ENCODE measurements at places on chromosomes 4 and X. TPM values are rescaled to one million over a fixed set of nuclear protein-coding genes. Genes with fewer than 3 reads are reported as not detected.

GRCh38 chr4:55512922-55513571, 33.7 kb downstream of the CLOCK start:
- no peak for DNase-seq

- no peak for DNase-seq
These were observed 38.5 kb upstream of the IL13RA1 start for GRCh38 chrX:118688935-118689334.

DNA sequence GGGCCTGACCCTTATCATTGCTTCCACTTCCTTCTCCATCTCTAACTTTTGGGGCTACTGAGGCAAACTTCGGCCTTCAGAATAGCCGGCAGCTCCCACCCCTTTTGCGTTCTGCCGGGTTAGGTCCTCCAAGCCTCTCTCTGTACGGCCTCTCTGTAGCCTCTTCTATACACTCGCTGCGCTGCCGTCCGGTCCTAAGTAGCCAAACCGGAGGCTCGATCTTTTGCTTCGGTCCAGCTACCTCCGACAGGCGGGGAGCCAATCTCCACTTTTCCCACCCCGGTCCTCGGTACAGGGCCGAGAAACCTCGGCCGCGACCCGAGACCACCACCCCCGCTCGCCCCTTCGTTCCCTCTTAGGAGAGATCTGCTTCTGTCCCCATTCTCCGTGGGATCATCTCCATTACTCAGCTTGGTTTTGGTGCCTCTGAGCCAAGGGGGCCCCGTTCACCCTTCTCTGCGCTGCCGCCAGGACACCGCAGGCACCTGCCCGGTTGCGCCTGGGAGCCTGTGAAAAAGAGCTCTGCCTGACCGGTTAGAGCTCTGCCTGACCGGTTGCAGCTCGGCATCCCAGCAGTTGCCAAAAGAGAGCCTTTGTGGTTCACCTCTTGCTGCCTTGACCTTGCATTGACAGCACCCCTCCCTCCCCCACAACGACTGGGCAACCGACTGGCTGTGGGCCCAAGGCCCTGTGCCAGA, 1.0 kb upstream of the HTR2C start:
- no peak for DNase-seq

GRCh38 chrX:133323431-133323830, 91.9 kb downstream of the GPC4 start:
- no peak for DNase-seq

GRCh38 chrX:12985331-12985730, 10.4 kb downstream of the TMSB4X start:
- no peak for DNase-seq

- no peak for DNase-seq
These were observed 20.5 kb upstream of the AFM start for GRCh38 chr4:73460913-73461522.

DNA sequence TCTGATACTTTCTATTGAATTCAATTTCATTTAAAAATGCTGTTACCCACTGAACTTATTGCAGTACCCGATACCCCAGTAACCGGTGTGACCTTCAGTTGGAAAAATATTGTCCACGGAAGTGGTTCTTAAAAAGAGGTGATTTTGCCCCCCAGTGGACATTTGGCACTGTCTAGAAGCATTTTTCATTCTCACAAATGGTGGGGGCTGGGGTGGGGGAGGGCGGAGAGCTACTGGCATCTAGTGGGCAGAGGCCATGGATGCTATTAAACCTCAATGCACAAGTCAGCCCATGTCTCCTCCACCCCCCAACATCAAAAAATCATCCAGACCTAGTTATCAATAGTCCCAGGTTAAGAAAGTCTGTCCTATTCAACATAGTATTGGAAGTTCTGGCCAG, 19.6 kb upstream of the CHM start:
- DNase-seq, result no peak

- no peak for DNase-seq
These were observed 30.0 kb upstream of the RNF128 start for GRCh38 chrX:106696502-106696901.

DNA sequence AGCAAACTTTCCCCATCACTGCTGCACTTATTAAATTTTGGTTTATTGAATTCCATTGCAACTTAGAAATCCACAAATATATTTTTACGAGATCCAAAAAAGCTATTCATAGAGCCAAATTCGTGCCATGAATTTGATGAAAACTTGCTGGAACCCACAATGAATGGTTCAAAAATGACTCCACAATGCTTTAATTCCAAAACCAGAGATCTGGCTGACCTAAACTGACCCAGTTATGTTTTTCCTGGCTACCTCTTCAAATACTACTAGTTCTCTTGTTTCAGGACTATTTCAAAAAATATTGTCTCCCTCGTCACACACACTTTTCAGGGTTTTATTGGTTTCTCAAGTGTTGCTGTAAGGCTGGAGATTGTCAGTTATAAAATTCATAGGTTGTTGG, 474.8 kb downstream of the PDGFC start:
- DNase-seq, result no peak

GRCh38 chr4:86919561-86920223, 15.1 kb upstream of the AFF1 start:
- DNase-seq, result no peak

DNA sequence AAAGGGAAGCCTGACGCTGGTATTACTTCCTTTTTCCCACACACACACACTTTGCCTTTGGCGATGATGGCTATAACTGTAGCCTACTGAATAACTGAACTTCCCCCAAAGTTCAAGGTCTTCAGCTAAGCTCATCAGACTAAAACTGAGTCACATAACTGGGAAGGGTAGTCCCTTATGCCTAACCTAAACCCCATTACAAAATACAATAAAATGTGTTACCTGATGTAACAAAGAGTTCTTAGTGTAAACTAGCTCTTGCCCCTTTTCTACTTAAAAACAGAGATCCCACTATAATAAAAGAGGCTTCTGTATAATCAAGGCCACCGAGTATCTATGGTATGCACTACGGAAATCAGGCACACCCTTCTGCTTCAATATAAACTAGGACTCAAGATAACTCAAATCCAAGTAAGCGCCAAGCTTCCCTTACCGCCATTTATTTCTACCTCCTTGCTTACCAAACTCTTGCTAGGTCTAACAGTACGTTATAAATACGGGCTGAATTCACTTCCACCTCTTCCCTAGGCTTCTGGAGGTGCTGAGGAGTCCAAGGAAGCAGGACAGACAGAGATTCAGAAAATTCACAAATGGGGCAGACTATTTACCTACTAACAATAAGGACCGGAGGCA, 2.4 kb downstream of the OTUD4 start:
- DNase-seq, result peak; percentile 33

GRCh38 chr4:149741186-149741831, 74.3 kb downstream of the IQCM start:
- DNase-seq, result no peak

GRCh38 chr4:56099378-56099786, 150.6 kb downstream of the CEP135 start:
- no peak for DNase-seq

GRCh38 chrX:69603566-69604194, 12.2 kb upstream of the EDA start:
- no peak for DNase-seq

- no peak for DNase-seq
These were observed 49.3 kb upstream of the EOLA2 start for GRCh38 chrX:149987613-149988012.

GRCh38 chrX:17617806-17618205, 119.5 kb upstream of the SCML1 start:
- DNase-seq, result peak; percentile 88

GRCh38 chr4:25753239-25753638, 97.6 kb downstream of the SLC34A2 start:
- no peak for DNase-seq

HSFX3 gene
- polyA plus RNA-seq, result not detected

AASDH gene
- 18.3 TPM for polyA plus RNA-seq

GYPB gene
- 6.9 TPM for polyA plus RNA-seq

RAP1GDS1 gene
- 35.6 TPM for polyA plus RNA-seq

FAM53A gene
- polyA plus RNA-seq, result 2.0 TPM

LRIT3 gene
- 0.64 TPM for polyA plus RNA-seq

MAGEA9B gene
- not detected for polyA plus RNA-seq

TNIP2 gene
- 24.5 TPM for polyA plus RNA-seq

DRP2 gene
- polyA plus RNA-seq, result 2.1 TPM

GABRE gene
- polyA plus RNA-seq, result 18.8 TPM

NPY5R gene
- 0.07 TPM for polyA plus RNA-seq

TAF7L gene
- polyA plus RNA-seq, result 0.40 TPM
